A172 (cell line): ENCODE measurements at places on chromosomes 3 and 15.

- DNase-seq, result no peak
Measured at GRCh38 chr3:38141173-38141951, 2.9 kb downstream of the MYD88 start.

- peak; percentile 56 for DNase-seq
Measured at GRCh38 chr3:105365391-105366325, 1.1 kb upstream of the ALCAM start.

- no peak for DNase-seq
Measured at GRCh38 chr3:66037986-66038369, 740 bp downstream of the MAGI1 start.

- DNase-seq, result no peak
Measured at GRCh38 chr3:72960812-72961518, 35.6 kb upstream of the PPP4R2 start.

DNA sequence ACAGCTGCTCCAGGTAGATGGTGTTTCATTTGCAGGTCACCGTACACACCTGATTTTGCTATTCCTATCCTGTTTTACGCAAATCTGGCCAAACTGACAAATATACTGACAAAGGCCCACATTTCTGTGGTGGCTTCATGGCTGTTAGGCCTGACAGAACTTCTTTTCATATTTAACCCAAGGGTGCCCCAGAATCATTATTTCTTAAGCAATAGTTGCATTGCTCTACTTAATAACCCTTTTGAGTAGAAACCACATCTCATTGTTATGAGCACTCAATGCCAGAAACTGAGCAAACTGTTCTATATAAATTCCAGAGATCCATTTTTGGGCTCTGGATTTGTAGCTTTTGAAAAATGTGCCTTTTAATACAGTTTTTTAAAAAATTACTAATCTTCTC, 19.4 kb downstream of the ASTE1 start:
- no peak for DNase-seq

- no peak for DNase-seq
Measured at GRCh38 chr3:172965256-172965655, 175.8 kb downstream of the SPATA16 start.

DNA sequence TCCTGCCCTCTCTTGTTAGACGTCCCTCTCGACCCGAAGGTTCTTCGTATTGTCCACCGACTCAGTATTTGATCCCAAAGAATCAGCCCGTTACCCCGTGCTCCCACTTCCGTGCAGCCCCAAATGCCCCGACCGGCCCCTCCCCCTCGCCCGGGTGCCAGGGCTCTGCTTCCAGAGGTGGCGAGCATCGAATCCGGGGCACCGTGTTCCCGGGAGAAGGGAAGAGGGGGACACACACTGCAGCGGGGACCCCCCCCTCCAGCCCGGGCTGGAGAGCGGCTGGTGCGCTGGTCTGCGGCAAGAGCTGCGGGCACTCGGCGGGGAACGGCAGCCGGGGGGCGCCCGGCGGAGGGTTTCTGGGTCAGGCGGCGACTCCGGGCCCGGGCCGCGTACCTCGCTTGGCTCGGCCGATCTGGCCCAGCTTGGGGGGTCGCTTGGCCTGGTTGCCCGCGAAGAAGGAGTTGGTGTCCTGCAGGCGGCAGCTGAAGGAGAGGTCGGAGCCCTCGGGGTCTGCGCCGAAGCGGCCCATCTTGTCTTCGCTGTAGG, 556 bp downstream of the CAMK2N2 start:
- DNase-seq, result no peak

DNA sequence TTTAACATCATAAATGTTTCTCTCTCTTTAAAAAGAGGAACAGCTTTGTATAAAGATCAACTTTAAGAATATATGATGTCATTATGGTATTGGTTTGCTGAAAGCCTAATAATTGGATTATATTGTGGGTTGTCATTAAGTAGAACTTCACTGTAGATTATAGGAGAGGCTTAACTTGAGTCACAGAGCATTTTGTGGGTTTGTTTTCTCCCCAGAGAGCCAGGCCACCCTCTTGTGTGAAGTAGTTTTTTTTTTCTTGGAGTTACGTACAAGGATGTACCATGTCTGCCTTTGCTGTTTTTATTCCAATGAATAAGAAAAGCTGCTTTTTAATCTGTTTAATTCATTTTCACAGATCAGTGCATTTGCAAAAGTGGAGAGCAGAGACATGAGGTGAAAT, 354.8 kb upstream of the TBL1XR1 start:
- no peak for DNase-seq

- DNase-seq, result peak; percentile 24
Measured at GRCh38 chr3:25155652-25156471, 272.2 kb upstream of the RARB start.

DNA sequence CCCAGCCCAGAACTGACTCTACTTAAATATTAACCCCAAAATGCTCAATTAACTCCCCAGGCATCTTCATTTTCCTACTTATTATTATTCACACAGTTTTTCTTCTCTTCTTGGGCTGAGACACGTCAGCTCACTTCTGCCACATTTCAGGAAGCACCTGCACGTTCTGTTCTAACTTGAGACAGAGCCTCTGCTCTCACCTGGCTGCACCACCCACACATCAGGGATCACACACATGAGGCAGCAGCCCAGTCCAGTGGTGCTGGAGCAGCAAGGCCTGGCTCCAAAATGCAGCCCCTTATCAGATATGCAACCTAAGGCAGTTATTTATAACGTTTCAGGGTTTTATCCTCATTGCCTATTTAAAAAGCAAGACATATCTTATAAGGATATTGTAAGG, 127.5 kb downstream of the OSBPL10 start:
- no peak for DNase-seq

DNA sequence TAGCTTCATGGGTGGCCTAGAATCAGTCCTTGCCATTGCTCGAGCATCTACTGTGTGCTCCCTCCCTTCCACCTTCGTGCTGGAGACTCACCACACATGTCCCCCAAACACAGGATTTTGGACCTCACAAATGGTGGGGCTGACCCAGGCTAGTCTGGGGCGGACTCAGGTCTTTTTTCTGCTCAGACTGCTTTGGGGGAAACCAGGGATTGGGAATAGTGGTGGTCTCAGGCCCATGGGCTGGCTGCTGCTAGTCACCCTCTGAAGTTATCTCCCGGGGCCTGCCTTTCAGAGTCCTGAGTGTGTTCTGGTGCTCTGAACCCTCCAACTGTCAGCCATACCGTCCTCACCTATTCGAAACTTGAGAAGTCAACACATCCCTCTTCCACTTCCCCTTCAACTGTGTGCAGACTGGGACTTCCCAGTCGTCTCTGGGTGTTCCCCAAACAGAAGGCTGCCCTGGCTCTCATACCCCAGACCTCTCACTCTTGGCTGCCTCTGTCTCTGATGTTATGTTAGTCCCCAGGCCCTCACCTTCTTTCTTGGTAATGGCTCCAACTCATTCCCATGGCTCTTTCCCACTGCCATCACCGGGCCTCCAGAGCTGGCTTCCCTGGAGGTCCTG, 46.0 kb downstream of the PPCDC start:
- DNase-seq, result no peak
